ENCODE measurements at places on chromosomes 16 and 17. TPM values are rescaled to one million over a fixed set of nuclear protein-coding genes. Genes with fewer than 3 reads are reported as not detected.

TBC1D3E gene
- 0.41 TPM for total RNA-seq

KIF22 gene
- total RNA-seq, result 37.1 TPM

CFAP97D1 gene
- total RNA-seq, result not detected

KRTAP3-2 gene
- total RNA-seq, result not detected

DPEP3 gene
- not detected for total RNA-seq

TP53TG3 gene
- total RNA-seq, result not detected

SCRN2 gene
- 24.1 TPM for total RNA-seq

ABCC3 gene
- not detected for total RNA-seq

ASPA gene
- total RNA-seq, result 0.41 TPM

RAB26 gene
- 4.1 TPM for total RNA-seq

C17orf113 gene
- 3.7 TPM for total RNA-seq

FBXO39 gene
- not detected for total RNA-seq

SHMT1 gene
- 2.4 TPM for total RNA-seq

FADS6 gene
- total RNA-seq, result 0.82 TPM

RMI2 gene
- 4.5 TPM for total RNA-seq

CD7 gene
- total RNA-seq, result not detected

KRT31 gene
- 1.2 TPM for total RNA-seq

ZNF385C gene
- total RNA-seq, result 0.41 TPM
